ENCODE measurements at places on chromosomes 3 and 15.

GRCh38 chr3:196251918-196252317 is 35.6 kb downstream of the SLC51A start:
- H3K36me3 ChIP-seq: peaks cover 3% of the 10 kb centered on the region
- no peaks in the 10 kb centered on the region for H3K27me3 ChIP-seq
- H3K4me1 ChIP-seq: no peaks in the 10 kb centered on the region

DNA sequence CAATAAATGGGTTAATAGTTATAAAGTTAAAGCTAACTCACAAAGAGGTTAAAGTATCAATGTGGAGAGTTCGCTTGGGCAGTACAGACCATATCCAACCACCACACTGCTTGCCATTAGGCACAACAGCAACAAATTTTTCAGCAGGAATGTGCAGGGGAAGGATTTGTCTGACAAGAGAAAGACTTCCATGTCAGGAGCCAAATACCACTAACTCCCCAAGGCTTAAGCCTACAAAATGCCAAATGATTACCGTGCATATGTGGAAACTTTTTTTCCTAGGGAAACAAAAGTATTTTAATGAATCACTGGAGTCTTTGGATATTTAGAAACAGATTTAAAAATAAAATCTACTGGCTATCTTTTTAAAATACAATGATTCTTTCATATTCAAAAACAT is 8.1 kb downstream of the VGLL3 start:
- no peak overlapping the region for H3K4me3 ChIP-seq
- DNase-seq: no peak
- H3K36me3 ChIP-seq: no peaks in the 10 kb centered on the region
- no peak overlapping the region for H3K27ac ChIP-seq
- H3K4me1 ChIP-seq: no peaks in the 10 kb centered on the region
- H3K27me3 ChIP-seq: 0 out of 2 replicates have a peak, but pooled peaks cover 5% of the 10 kb centered on the region

DNA sequence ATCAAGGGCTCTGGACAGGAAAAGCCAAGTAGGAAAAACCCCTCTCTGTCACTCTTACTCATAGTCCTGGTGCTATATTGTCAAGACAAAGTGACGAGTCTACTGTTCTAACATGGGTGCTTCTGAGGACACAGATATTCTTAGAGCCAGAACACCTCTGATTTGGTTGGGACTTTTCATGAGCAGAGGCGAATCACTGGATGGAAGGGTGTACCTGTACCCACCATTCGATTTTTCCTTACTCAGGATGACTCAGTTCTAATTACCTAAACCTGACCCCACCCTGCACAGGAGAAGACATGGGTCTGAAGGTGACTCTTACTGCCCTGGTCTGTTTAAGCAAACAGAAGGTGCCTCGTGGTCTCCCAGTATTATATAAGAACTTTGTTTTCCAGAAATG is 58.5 kb downstream of the ABCC5 start:
- no peak overlapping the region for H3K27ac ChIP-seq
- peaks cover 14% of the 10 kb centered on the region for H3K4me1 ChIP-seq
- peak; percentile 19 for DNase-seq
- no peaks in the 10 kb centered on the region for H3K27me3 ChIP-seq
- no peak overlapping the region for H3K4me3 ChIP-seq
- peaks cover 12% of the 10 kb centered on the region for H3K36me3 ChIP-seq

DNA sequence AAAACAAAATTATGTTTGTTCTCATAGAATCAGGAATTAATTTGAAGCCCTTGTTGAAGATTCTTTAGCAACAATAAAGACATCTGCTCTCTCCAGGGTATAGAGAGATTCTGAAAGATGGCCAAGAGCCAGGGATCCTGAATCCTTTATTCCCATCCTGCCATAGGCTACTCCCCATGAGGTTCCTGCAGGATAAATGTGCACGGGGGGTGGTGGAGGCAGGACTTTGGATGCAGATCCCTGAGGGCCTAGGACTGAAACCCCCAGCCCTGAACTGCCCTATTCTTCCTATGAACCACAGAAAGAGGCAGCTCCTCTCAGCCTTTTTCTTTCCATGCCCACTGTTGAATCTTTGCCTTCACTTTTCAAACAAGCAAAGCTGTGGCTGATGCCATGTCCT is 17.1 kb downstream of the TMEM108 start:
- H3K4me1 ChIP-seq: no peaks in the 10 kb centered on the region
- no peak for DNase-seq
- H3K36me3 ChIP-seq: no peaks in the 10 kb centered on the region
- H3K27me3 ChIP-seq: peaks cover 36% of the 10 kb centered on the region
- no peak overlapping the region for H3K4me3 ChIP-seq

DNA sequence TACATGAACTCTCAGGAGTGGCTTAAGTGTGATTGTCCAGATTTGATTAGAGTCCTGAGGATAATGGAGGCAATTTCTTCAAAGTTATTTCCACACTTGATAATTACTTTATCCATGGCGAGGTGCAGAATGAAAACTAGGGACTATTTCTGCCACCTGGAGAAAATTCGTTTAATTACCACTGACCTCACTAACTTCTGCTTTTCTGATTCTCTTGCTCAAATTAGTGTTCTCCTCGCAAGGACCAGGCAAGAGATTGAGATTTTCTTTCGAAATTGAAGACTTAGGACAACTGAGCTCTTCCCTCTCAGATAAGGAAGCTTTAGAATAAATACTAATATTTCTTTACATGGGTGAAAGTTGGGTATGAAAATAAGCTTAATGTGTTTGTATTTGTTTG is 135.2 kb downstream of the RYR3 start:
- H3K36me3 ChIP-seq: no peaks in the 10 kb centered on the region
- H3K4me1 ChIP-seq: no peaks in the 10 kb centered on the region
- peaks cover 77% of the 10 kb centered on the region for H3K27me3 ChIP-seq
- H3K27ac ChIP-seq: no peak overlapping the region
- H3K4me3 ChIP-seq: no peak overlapping the region
- no peak for DNase-seq

GRCh38 chr3:84175449-84175848 is 783.3 kb upstream of the CADM2 start:
- H3K4me3 ChIP-seq: no peak overlapping the region
- no peak overlapping the region for H3K27ac ChIP-seq
- H3K36me3 ChIP-seq: no peaks in the 10 kb centered on the region
- H3K27me3 ChIP-seq: no peaks in the 10 kb centered on the region
- no peaks in the 10 kb centered on the region for H3K4me1 ChIP-seq

DNA sequence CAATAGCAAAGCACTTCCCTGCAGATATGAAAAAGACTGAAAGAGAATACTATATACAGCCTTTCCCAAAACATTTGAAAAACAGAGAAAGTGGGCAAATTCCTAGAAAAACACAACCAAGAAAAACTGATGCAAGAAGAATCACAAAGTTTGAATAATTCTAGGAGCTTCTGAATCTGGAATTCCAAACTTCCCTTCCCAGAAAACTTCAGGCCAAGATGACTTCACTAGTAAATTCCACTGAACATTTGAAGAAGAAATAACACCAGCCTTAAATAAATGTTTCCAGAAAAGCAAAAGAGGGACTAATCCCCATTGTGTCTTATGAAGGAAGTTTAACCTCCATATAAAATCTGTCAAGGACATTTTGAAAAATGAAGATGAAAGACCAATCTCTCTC is 15.8 kb upstream of the NSMCE3 start:
- H3K27ac ChIP-seq: no peak overlapping the region
- no peak for DNase-seq
- peaks cover 49% of the 10 kb centered on the region for H3K27me3 ChIP-seq
- H3K4me1 ChIP-seq: no peaks in the 10 kb centered on the region

DNA sequence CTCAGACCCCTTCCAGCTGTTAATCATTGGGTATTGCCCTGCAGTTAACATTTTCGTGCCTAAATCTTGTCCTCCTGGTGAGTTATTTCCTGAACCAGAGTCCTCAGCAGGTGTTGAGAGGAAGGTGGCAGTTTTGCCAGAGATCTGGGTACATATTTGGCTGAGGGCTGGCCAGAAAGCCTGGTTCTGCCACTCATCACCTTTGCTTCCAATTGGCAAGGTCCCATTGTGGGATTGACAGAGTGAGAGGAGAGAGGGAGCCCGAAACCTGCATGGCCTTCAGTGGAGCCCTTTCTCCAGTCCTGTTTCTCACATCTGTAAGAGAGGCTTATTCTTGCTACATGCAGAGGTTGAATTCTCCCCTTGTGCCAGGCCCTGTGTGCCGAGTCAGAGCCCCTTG is 8.9 kb upstream of the TKT start:
- H3K36me3 ChIP-seq: no peaks in the 10 kb centered on the region
- H3K4me1 ChIP-seq: peaks cover 34% of the 10 kb centered on the region
- no peak for DNase-seq
- H3K27me3 ChIP-seq: no peaks in the 10 kb centered on the region
- no peak overlapping the region for H3K4me3 ChIP-seq

- H3K27me3 ChIP-seq: no peaks in the 10 kb centered on the region
- DNase-seq: no peak
- no peaks in the 10 kb centered on the region for H3K36me3 ChIP-seq
- no peaks in the 10 kb centered on the region for H3K4me1 ChIP-seq
- no peak overlapping the region for H3K27ac ChIP-seq
- H3K4me3 ChIP-seq: no peak overlapping the region
These were observed 1476.9 kb downstream of the OTOL1 start for GRCh38 chr3:162973428-162973917.

DNA sequence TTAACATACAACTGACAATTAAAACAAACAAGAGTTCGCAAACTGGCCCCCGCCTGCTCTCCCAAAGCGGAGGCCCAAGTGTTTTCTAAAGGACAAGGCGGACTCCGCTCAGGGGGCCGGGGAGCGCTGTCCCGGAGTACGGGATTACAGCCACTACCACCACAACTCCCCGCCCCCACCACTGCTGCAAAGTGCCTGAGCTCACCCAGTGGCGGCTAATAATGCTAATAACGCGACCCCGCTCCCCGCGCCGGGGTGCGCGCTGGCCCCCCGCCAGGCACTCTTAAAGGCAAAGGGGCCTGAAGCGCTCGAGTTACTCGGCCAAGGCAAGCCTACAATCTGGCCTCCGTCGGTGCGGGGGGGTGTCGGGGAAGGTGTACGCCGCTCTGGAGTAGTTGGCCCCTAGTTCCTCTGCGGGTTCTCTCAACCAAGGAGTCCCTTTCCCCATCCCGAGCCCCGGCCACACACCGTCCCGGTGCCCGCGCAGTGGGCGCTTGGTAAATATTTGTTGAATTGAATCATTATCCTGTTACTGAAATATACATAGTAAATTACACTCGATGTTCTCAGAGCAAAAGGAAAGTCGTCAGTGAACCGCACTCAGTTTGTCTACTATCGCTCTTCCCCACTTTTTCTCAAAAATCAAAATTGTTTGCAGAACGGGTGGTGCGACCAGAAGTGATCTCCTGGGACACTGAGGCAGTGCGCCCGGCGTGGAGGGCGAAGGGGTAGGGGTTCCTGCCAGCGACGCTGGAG is 827 bp downstream of the WNT5A start:
- H3K4me1 ChIP-seq: no peaks in the 10 kb centered on the region
- no peaks in the 10 kb centered on the region for H3K36me3 ChIP-seq
- H3K27me3 ChIP-seq: no peaks in the 10 kb centered on the region
- no peak for DNase-seq

DNA sequence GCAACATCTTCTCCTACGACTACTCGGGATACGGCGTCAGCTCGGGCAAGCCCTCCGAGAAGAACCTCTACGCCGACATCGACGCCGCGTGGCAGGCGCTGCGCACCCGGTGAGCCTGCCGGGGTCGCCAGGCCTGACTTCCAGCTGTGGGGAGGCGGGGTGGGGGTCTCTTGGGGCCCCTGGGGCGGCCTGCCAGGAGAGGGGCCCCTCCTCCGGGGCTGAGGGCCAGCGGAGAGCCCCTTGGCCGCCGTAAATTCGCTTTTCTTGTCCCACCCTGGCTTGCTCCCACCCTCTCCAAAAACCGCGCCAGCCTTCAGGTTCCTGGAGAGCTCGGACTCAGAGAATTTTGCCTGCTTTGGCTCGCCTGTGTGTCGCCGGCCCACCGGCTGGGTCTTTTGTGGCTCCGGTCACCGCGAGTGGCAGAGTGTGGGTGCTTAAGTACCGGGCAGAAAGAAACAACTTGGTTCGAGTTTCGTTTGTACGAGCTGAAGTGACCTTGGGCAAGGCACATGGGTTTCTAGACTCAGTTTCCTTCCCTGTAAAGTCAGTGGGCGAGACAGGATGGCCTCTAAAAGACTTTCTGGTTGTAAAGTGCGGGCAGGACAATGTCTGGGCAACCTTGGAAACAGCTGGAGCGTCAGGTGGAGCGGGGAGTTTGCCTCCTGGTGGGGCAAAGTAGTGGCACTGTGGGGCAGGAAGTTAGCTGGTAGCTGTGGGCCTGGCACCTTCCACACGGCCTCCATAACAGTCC is 976 bp downstream of the ABHD17C start:
- H3K36me3 ChIP-seq: no peaks in the 10 kb centered on the region
- H3K4me3 ChIP-seq: peak overlapping the region; percentile 81
- peak overlapping the region; percentile 81 for H3K27ac ChIP-seq
- H3K4me1 ChIP-seq: peaks cover 5% of the 10 kb centered on the region
- no peaks in the 10 kb centered on the region for H3K27me3 ChIP-seq
- DNase-seq: no peak

GRCh38 chr15:68924866-68925560 is 5.3 kb upstream of the SPESP1 start:
- peak; percentile 66 for DNase-seq
- no peak overlapping the region for H3K27ac ChIP-seq
- no peaks in the 10 kb centered on the region for H3K27me3 ChIP-seq
- H3K36me3 ChIP-seq: no peaks in the 10 kb centered on the region
- peaks cover 4% of the 10 kb centered on the region for H3K4me1 ChIP-seq

GRCh38 chr3:195754906-195755305 is 34.1 kb downstream of the MUC20 start:
- peaks cover 8% of the 10 kb centered on the region for H3K4me1 ChIP-seq
- no peaks in the 10 kb centered on the region for H3K36me3 ChIP-seq
- H3K4me3 ChIP-seq: no peak overlapping the region
- DNase-seq: no peak
- no peak overlapping the region for H3K27ac ChIP-seq

DNA sequence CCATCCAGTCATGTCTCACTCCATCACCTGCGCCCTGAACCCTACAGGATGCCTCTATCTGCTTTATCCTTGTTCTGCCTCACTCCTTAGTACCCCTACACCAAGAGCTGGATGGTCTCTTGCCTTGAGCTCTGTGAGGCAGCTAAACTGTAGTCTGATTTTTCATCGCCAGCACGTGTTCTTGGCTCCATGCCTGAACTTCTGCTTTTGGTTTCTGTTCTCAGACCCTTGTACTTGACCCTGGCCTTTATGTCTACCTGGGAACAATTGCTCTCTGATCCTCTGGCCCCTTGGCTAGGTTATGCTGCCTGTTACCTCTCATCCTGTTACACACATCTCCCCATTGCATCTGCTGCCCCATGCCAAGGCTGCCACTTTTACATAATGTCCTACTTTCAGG is 318.0 kb upstream of the LMCD1 start:
- no peak overlapping the region for H3K27ac ChIP-seq
- no peaks in the 10 kb centered on the region for H3K4me1 ChIP-seq
- no peak overlapping the region for H3K4me3 ChIP-seq

GRCh38 chr3:192675958-192676649 is 51.2 kb downstream of the FGF12 start:
- H3K27ac ChIP-seq: no peak overlapping the region
- H3K4me3 ChIP-seq: no peak overlapping the region
- no peak for DNase-seq

- no peak for DNase-seq
- no peaks in the 10 kb centered on the region for H3K36me3 ChIP-seq
- H3K27me3 ChIP-seq: no peaks in the 10 kb centered on the region
- no peaks in the 10 kb centered on the region for H3K4me1 ChIP-seq
- no peak overlapping the region for H3K4me3 ChIP-seq
These were observed 82.1 kb downstream of the LINGO1 start for GRCh38 chr15:77550301-77551251.
